Activated CD8-positive, alpha-beta memory T cell treated with anti-CD3 and anti-CD28 coated beads for 4 hours (primary cell): ENCODE measurements at places on chromosomes 16 and 17.

- peak; percentile 69 for DNase-seq
These were observed 20.6 kb downstream of the ADAM11 start for GRCh38 chr17:44779211-44780025.

- DNase-seq = no peak
These were observed 20.9 kb downstream of the GP2 start for GRCh38 chr16:20306401-20306800.

GRCh38 chr17:34620458-34620857, 41.1 kb downstream of the TMEM132E start:
- no peak for DNase-seq

DNA sequence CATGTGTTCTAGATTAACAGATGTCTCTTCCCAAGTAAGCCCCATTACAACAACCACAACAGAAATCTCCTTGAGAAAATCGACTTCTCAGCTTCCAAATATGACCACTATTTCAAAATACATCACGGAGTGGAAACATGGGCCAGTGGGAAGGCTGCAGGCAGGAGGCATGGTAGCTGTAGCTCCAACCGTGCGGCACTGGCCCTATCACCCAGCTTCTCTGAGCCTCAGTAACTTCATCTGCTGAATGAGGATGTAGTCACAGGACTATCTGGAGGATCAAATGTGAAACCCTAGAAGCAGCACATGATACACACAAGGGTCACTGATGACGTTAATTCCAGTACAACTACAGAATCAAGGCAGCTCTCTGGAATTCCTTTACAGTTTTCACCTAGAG, 112.2 kb downstream of the VPS53 start:
- no peak for DNase-seq

- DNase-seq = no peak
These were observed 23.1 kb downstream of the PIPOX start for GRCh38 chr17:29066047-29066446.

- no peak for DNase-seq
These were observed 1.3 kb downstream of the ATP5MC1 start for GRCh38 chr17:48893646-48894508.

DNA sequence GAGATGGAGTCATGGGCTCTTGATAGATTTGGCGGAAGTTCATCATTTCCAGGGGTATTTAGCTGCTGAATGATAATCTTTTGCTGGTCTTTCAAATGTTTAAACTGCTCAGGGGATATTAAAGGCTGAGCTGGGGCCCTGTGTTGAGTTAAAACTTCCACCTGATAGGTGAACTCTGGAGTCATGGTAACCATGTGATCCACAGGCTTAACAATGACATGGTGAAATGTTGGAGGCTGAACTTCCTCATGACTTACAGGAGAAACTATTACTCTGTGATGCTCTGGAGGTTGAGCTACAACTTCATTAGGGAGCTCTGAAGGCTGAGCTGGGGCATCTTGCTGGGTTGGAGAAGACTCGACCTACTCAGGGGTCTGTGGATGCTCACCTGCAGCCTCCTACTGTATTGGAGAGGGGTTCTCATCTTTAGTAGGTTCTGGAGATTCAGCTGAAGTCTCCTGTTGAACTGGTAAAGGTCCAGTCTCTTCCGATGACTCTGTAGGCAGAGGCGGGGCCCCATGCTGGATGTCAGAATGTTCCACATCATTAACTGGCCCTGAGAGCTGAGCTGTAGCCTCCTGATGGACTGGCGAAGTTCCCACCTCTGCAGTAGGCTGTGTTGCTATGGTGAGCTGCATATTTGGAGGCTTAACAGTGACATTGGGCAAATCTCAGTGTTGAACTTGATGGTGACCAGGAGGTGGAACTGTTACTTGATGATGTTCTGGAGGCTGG, 24.2 kb downstream of the RDM1 start:
- DNase-seq = no peak

DNA sequence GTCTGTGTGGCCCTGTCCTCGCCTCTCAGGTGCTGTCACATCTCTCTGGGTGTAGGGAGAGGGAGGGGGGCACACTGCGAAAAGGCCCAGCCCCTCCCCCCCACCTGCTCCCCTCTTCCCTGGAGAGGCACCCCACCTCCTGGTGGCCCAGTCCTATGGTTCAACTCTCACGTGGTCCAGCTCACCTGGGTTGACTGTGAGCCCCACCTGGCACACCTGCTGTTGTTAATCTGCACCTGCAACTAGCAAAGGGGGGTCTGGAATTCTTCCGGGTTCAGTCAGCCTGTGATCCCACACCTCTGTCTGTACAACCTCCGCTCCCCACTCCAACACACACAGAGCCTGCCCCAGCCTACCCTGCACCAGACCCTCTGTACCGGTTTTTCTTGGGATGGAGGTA, 2.0 kb upstream of the SYNGR2 start:
- DNase-seq = no peak

DNA sequence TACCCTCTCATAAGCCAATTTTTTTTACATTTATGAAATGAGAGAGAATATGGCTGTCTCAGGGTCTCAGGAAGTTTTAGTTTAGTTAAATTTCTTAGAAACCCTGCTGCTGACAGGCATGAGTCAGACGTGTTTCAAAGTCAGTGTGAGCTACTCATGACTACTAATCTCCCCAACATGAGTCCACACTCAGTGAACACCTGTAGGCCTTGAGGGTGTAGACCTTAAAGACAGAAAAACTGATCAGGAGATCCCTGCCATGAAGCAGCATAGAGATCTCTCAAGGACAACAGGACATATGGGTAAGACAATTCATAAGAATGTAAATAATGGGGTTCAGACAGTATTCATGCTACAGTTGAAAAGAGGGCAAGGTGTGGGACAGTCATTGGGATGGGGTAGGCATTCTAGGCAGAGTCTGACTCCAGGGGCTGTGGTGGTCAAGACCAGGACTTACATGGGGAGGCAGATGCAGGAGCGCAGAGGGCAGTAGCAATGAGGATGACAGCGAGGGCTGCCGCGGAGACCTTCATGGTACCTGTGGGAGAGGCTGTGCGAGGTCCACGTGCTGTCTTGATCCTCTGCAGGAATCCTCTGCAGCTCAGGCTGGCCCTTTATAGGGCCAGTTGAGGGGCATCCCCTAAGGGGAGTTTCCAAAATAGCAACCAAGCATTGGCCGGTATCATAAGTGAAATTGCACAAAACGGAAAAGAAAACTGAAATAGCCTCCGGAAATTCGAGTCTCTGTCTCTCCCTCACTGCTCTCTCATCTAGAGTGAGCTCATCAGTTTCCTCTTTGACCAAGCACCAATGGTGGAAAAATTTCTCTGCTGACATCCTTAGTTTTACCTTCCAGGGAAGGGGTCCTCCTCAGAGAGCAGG, at the start of gene CCL5:
Gene CCL5, minus strand, starts transcription at position 588 of the 882 bp plus-strand sequence.
- DNase-seq = no peak

DNA sequence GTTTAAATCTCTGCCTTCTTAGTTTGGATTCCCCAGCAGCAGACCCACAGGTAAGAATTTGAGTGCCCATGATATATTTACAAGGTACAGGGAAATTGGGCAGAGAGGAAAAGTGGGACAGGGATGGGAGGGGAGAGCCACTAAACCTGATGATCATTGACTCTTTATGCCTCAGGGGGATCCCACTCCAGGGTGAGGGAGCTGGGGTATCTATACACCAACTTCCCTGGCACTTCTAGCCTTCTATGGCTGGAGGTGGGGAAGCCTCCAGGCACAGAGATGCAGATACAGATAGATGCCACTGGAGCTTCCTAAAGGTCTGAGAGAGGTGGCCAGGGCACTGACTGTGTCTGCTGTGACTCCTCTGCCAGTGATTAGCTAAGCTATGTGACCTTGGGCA, 256.4 kb downstream of the KATNIP start:
- DNase-seq = no peak

- DNase-seq = no peak
These were observed 627.4 kb downstream of the KCNJ2 start for GRCh38 chr17:70796757-70797156.

DNA sequence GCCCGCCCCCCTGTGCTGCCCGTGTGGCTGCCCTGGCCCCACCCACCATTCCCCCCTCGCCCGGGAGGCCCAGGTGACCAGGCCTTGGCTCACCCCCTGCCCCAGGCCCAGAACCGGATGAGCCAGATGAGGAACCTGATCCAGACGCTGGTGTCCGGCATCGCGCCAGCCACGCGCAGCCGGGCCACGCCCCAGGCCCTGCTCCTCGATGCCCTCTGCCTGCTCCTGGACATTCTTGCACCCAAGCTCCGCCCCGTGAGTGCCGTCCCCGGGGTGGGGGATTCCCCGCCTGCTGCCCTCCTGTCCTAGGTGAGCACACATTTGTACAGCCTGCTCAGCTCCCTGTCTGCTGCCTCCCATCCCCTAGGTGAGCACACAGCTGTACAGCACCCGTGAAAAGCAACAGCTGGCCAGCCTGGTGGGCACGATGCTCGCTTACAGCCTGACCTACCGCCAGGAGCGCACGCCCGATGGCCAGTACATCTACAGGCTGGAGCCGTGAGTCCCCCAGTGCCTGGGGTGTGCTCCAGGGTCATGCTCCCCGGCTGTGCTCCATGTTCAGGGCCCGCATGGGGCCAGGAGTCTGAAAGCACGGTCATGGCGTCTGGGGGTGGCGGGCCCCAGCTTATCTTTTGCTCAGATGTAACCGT, 4.8 kb downstream of the GNG13 start:
- no peak for DNase-seq

DNA sequence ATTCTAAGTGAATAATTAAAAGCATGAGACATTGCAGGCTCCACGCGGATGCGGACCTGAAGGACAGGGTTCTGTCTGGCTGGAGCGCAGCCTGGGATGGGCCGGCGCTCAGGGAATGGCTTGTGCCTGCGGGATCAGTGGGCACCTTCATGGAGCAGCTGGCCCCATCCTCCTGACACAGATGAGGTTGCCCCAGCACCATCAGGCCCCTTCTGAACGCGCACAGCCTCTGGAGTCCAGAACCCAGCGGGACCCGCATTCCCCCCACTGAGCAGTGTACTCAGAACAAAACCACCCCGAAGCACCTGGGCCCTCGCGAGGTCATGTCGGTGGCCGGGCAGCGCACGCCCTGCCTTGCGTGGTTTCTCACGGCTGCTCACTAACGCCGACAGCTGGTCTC, 70.5 kb upstream of the CHMP6 start:
- no peak for DNase-seq

DNA sequence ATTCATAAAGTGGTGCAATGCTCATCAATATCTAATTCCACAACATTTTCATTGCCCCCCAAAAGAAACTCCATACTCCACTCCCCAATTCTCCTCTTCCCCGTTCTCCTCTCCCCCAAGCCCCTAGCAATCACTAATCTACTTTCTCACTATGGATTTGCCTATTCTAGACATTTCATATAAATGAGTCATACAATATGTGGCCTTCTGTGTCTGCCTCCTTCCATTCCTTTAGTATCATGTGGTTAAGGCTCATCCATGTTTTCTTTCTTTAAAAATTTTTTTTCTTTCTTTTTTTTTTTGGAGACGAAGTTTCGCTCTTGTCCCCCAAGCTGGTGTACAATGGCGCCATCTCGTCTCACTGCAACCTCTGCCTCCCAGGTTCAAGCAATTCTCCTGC, 56.3 kb upstream of the HAS3 start:
- no peak for DNase-seq

DNA sequence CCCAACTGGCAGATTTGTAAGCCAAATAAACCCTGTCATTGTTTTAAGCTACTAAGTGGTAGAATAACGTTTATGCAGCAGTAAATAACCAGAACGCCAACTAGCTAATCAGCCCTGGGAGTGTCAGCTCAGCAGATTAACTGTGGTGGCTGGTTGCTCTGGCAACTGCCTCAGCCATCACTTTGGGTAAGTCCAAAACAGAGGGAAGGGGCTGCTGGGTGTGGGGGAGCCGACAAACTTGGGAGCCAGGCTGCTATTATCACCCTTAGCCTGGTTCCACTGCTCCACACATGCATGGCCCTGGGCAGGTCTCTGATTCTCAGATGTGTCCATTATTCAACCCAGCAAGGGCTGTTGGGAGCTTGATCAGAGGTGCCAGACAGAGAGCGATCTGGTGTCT, 22.2 kb upstream of the RHOT1 start:
- DNase-seq = no peak

- DNase-seq = no peak
These were observed 16.8 kb downstream of the CHP2 start for GRCh38 chr16:23771642-23772041.

DNA sequence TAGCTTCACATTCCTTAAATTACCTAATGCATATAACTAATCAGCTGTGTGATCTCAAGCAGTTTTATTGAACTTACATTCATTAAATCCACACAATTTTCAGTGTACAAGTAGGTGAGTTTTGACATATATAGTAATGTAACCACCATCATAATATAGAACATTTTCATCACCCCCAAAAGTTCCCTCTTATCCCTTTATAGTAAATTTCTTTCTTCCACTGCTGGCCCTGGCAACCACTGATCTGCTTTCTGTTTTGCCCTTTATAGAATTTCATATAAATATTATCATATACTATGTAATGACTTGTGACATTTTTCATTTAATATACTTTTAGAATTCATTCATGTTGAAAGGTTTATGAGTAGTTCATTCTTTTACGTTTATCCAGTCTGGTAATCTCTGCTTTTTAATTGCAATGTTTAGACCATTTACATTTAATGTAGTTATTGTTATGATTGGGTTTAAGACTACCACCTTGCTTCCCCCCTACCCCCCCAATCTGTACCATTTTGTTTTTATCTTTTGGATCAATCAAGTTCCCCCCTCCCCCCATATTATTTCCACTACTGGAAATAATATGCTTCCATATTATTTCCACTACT, 125.3 kb upstream of the NACA2 start:
- no peak for DNase-seq

DNA sequence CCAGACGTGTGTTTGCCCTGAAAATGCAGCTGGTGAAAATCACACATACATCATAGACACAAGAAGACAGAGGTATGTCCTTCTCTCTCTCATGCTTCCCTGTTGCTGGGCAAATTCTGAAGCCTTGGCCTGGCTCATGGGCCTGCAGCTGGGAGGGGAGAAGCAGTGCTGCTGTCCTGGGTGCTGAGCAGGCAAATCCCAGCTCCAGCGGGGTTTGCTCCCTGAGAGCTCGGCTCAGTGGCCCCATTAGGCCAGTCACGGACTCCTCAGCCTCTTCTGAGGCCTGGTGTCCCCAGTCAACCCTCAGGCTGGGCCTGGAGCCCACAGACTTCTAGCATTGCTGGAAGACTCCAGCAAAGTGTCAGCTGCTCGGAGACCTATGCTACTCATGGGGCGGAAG, 11.7 kb downstream of the RHBDL3 start:
- DNase-seq = no peak

DNA sequence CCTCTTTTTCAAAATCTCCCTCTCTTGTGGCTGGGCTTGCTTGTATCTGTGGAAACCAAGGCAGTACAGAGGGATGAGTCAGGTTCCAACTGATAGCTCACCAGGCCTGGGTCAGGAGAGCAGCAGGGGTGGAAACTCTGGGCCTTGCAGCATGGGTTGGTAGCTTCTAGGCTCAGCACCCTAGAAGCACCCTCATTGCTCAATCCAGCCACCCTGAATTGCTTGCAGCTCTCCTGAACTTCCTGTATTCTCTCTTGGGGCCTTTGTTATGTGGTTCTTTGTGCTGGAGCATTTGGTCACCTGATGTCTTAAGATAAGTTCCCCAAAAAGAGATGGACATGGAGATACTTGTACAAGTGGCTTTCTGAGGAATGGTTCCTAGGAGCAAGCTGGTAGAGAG, 169.4 kb downstream of the IRX5 start:
- DNase-seq = no peak

- DNase-seq = no peak
These were observed 7.8 kb downstream of the RARA start for GRCh38 chr17:40316571-40317344.

GRCh38 chr17:65535777-65536572, 25.5 kb downstream of the AXIN2 start:
- DNase-seq = no peak
